ENCODE measurements at places on chromosomes 11 and 22.

DNA sequence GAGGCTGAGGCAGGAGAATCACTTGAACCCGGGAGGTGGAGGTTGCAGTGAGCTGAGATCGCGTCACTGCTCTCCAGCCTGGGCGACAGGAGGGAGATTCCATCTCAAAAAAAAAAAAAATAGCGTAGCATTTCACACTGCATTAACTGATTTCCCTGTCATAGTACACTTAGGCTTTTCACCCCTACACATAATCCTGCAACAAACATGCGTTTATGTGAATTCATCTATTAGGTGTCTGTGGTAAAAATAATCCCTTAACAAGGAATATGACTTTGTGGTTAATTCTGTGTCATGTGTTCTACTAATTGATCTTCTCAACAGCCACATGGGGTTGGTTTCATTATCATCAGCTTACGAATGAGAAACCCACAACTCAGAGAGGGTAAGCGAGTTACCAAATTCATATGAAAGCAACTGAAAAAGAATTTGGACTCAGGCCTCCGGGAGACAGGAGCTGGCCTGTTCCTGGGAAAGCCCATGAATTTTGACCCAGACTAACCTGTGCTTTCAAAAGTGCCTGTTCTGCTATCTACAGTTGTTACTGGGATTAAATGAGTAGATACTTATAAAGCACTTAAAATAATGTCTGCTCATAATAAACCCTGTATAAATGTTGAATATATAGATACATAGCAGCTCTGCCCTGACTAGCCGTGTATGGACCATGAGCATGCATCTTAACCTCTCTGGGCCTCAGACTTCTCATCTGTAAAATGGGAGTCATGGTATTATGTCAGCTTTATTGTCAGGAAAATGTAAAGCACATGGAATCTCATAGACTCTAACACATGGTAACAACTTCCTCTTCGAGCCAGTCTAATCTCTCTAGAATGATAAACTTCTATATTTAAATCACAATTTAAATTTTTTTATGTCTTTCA is 36.6 kb downstream of the KCNJ1 start:
- DNase-seq = peak; percentile 72

GRCh38 chr11:102614485-102614884 is 10.6 kb downstream of the MMP20 start:
- no peak for DNase-seq

DNA sequence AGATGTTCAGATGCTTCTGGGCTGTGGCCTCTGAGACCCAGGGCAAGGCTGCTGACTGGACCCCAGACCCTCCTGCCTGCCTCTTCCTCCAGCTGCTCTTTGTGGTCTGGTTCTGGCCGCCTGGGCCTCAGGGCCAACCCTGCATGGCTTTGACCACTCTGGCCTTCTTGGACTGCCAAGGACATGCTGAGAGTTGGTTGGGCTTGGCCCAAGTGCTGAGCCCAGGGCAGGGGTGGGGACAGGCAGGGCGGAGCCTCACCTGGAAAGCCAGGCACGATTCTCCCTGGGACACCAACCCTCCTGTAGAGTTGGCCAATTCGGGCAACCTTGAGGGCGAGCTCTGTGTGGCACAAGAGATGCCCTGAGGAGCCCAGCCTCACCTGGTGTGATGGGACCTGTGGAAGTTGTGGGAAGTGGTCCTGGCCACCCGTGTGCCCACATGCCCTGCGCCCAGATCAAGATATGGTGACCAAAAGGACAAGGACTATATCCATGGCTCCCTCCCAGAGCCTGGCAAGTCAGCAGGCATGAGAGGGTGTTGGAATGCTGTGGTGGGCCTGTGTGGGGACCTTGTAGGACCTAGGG is 11.6 kb downstream of the TANGO2 start:
- no peak for DNase-seq

DNA sequence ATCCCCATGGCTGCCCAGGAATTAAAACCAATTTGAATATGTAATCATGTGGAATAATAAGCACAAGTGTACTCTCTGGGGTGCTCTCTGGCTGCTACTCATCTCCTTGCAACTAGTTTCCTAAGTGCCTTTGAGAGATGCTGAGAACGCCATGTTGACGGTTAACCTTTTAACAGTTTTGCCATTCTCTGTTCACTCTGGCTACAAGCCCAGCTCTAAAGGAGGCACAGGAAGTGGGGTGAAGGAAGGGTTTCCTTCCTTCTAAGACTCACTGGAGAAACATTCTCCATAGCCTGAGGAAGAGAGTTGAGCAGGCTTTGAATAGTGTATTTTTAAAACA is 122.0 kb upstream of the ZC3H12C start:
- DNase-seq = no peak

GRCh38 chr11:65611028-65611757 is 2.8 kb downstream of the MAP3K11 start:
- no peak for DNase-seq

- no peak for DNase-seq
Observed at GRCh38 chr11:134071766-134072402, 3.0 kb downstream of the JAM3 start.

GRCh38 chr11:810040-810567 is 337 bp downstream of the RPLP2 start:
- no peak for DNase-seq
